ENCODE measurements at places on chromosomes 6 and 20. TPM values are rescaled to one million over a fixed set of nuclear protein-coding genes. Genes with fewer than 3 reads are reported as not detected.

DNA sequence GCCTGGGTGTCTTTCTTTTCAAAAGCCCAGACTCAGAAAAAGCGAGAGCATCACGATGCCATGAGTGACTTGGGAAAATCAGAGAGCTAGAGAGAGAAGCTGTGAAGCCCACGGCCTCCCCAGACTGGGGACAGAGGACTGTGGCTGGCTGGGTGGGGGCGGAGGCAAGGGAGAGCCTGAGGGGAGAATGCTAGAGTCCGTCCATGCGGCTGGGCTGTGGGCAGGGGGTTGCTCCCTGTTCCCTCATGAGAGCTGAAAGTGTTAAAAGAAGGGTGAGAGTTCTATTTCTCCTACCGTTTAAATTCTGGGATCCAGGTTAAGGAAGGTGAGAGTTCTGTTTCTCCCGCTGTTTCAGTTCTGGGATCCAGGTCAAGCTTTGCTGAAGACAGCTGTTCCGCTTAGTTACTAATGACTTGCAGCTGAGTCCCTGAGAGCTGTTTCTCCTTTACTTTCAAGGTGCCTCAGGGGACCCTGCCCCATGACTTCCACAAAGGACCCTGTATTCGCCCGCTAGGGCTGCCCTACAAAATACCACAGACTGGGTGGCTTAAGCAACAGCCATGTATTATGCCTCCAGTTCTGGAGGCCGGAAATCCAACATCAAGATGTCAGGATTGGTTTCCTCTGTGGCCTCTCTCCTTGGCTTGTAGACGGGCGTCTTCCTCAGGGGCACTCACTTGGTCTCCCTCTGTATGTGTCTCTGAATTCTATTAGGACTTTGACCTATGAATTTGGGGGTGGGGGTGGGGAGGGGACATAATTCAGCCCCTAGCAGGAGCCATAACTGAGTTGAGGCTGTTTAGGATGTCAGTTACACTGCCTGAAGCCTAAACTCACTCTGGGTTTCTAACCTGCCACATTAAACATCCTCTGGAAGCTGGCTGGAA lies 127.0 kb downstream of the PXDC1 start:
- peak; percentile 67 for DNase-seq

DNA sequence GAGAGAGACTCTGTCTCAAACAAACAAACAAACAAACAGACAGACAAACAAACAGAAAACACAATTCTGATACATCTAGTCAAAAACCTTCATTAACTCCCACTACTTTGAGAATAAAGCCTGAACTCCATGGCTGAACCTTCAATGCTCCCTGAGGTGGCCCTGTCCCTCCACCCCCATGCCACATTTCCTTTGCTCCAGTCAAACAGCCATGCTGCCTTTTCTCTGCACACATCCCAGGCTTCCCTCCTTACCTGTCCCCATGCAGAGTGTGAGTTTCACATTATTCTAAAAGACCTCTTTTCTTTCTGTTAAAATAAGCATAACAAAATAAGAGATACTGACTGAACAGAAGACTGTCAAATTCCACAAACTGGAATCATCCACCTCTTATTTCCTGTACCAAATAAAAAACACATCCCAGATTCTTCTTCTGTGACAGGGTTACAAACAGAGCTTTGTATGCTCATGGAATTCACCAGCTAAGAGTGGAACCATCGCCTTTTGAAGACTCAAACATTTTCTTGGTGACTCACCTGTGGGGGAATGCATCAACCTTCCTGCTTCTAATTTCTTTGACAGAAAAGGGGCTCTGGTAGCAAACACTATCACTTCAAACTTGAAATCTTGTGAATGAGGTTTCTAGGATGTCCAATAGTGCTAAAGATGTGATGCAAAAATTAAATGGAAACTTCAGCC lies 71.0 kb upstream of the SLC22A16 start:
- DNase-seq, result no peak

GRCh38 chr6:145367149-145367548 lies 368.2 kb downstream of the EPM2A start:
- no peak for DNase-seq

The ANKRD6 gene
- 6.5 TPM for total RNA-seq

The PCK1 gene
- 0.48 TPM for total RNA-seq

The OTOR gene
- total RNA-seq, result not detected

- DNase-seq, result no peak
These were observed 440.4 kb upstream of the ARID1B start for GRCh38 chr6:156336733-156337132.

GRCh38 chr6:148573922-148574321 lies 172.9 kb upstream of the UST start:
- no peak for DNase-seq

The PROKR2 gene
- not detected for total RNA-seq

- DNase-seq, result no peak
These were observed 81.3 kb upstream of the NT5E start for GRCh38 chr6:85368631-85369030.

- no peak for DNase-seq
These were observed 81.8 kb downstream of the SGK1 start for GRCh38 chr6:134235937-134236751.

DNA sequence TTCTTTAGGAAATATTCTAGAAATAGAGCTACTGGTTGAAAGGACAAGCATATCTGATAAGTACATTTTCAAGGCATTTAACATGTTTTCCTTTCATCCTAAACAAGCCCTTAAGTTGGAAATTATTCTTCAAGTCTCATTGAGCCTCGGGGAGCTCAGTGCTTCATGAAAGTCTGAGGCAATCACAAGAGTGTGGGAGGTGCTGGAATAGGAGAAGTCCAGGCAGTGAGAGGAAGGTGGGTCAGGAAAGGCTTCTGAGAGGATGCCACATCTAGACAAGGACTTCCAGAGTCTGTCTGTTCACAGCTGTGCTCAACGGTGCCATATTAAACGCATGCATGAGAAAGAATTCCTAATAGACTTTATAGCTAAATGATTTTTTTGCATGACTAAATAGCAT lies 69.8 kb downstream of the CD83 start:
- DNase-seq, result no peak

DNA sequence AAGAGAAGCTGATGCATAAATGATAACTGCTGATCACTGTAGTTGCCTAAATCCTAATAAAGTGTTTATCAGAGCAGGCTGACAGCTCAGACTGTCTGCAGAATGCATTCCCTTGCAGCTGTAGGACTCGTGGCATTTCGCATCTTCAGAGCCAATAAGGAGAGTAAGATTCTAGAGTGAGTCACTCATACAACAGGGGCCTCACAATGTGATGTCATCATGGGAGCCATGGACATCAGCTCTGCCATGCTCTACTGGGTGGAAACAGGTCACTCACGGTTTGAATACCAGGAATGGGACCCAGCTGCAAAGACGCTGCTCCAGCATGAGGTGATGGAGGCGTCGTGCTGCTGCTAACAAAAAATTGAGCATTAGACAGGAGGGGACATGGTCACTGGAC lies 7.4 kb downstream of the FAM209B start:
- no peak for DNase-seq

The FAM217A gene
- not detected for total RNA-seq

DNA sequence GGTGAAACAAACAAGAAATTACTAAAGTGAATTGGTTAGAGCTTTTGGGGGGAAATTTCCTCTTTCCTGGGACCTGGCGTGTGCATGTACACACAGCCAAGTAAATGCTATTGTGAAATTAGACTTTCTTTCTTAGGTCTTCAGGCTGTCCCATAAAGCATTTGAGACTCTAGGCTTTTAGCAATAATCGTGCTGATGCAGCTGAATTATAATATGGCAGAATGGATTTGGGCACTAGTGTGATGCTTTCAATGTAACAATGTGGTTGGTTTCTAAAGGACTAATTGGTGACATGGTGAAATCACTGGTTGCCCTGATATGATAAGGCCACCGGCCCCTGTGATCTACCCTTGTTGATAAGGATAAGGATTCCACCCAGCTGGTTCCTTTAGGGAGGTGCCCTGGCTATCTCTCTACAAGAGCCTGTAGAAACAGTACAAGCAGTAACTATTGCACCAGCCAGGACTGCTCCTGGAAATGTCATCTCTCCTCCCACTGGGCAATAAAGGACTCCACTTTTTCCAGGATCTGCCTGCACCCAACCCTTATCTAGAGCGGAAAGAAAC lies 164.1 kb downstream of the TFAP2A start:
- no peak for DNase-seq

DNA sequence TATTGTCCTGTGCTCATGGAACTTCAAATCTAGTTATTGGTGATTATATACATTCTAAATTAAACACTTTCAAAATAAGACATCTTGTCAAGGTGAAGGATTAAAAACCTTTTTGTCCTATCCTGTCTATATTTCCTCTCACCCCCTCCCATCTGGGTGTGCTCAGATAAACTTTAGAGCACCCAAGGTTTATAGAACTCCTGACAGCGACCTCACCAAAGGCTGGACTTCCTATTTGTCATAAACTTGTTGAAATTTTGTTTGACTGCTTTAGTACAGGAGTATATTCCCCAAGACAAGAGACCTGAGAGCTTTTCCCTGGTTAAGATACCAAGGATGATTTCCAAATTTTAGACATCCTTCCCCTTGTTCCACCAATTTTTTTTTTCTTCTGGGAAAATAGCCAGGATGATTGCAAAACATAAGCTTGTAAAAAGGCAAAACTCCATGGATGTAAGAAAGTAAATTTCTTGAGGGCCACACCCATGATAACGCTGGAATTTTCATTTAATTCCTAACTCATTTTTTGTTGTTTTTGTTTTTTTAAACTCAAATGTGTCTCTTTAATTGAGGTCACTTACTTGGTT lies 33.0 kb downstream of the CARMIL1 start:
- DNase-seq, result no peak

DNA sequence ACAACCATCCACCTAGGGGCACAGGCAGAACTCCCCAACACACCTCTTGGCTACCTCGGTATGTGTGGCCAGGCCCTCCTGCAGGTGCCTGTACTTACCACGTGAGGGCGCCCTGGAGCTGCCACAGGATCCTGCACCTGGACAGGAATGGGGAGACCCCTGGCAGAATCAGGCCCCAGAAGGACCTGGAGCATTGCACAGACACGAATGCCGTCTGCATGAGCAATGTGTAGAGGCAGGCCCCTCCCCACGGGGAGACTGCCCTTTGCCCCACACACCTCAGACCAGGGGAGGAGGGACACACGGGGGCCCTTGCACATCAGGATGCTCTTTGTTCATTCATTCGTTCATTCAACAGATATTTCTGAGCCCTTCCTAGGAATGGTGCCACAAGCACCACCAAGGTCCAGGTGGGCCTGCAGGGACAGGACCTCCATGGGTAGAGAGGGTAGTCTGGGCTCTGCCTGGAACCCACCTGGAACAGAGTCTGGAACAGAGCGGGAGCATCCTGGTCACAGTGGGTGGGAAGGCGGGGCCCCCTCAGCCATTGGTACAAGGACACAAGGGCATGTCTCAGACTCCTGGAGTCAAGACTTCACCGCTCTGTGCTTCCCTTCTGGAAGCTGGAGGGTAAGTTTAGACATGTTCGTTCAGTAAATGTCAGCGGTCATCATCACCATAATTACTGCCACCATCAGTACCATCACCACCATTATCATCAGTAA lies 32.3 kb downstream of the YTHDF1 start:
- no peak for DNase-seq

DNA sequence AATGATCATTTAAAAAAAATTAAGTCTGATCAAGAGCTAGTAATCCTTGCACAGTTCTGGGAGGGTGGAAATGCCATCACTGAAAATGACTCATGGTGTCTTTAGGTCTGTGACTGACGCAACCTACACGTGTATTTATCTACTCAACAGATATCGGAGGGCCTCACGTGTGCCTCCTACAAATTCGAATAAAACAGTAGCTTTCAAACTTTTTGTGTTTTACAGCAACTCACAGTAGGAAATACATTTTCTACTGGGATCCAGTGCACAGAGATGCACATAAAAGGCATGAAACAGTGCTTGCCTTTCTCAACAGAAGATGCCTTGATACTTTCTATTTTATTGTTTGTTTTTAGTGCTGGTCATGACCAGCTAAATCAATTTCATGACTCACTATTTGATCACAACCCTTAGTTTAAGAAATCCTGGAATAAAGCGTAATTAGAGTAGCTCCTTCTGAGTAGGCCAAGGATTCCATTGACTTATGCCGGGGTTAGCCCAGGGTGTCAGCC lies 210.0 kb upstream of the SNX9 start:
- no peak for DNase-seq

DNA sequence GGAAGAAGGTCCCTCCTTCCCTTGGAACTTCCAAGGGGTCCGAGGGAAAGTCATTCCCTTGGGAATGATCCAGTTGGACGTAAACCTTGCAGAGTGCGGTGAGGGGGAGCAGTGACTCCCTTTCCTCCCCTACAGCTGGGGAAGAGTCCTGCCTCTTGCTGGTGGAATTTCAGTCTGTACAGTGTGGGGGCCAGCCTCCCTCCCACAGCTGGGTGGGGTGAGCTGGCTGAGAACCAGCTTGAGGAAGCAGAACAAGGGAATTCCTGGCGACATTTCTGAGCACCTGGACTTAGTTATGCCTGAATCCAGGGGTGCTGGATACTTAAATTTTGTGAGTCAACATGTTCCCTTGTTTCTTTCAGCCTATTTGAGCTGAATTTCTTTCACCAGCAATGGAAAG lies 152.0 kb downstream of the ANKRD60 start:
- DNase-seq, result no peak

Measured in cardiac septum (tissue), 1 donor.